ENCODE measurements at places on chromosomes 1 and 21. TPM values are rescaled to one million over a fixed set of nuclear protein-coding genes. Genes with fewer than 3 reads are reported as not detected.

GPR52 gene
- total RNA-seq, result not detected

BCL2L15 gene
- total RNA-seq, result 0.23 TPM

YBX1 gene
- total RNA-seq, result 620 TPM

MAGI3 gene
- total RNA-seq, result 5.8 TPM

CYP4A22 gene
- not detected for total RNA-seq

UTP11 gene
- total RNA-seq, result 53.7 TPM

KRTAP21-1 gene
- total RNA-seq, result not detected

RIPK4 gene
- 1.9 TPM for total RNA-seq

IRF6 gene
- 0.82 TPM for total RNA-seq

PTPRF gene
- 345 TPM for total RNA-seq

KLHDC9 gene
- 7.2 TPM for total RNA-seq

CCDC185 gene
- total RNA-seq, result not detected

SHE gene
- 47.3 TPM for total RNA-seq

C8A gene
- not detected for total RNA-seq

CD1D gene
- total RNA-seq, result 0.06 TPM

IQGAP3 gene
- total RNA-seq, result 5.7 TPM

ORC1 gene
- 1.6 TPM for total RNA-seq

BLACAT1 gene
- not detected for total RNA-seq

CFAP141 gene
- total RNA-seq, result not detected

MAEL gene
- total RNA-seq, result not detected

LCE5A gene
- not detected for total RNA-seq

NBPF20 gene
- 3.2 TPM for total RNA-seq

FAM72C gene
- total RNA-seq, result 1.4 TPM

SLC35F3 gene
- total RNA-seq, result 0.87 TPM

MTARC1 gene
- total RNA-seq, result 0.93 TPM
